ENCODE measurements at places on chromosomes 4 and X.

DNA sequence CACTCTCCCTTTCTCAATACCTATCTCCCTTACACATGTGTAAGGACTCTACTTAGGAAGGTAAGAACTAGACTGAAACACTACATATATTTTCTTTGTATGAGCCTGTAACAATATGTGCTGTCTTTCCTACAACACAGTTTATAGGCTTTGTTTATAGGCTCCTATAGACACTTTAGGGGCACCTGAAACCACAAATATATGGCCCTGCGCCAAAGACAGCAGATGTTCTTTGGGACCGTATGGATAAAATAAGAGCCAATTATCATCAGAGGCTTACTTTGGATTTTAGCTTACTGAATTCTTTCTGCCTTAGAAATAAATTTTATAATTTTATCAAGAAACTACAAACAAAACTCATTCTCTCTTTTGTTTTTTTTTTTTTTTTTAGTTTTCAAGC lies 16.6 kb upstream of the CXCL3 start:
- no peak for DNase-seq
- H3K4me1 ChIP-seq, result no peaks in the 10 kb centered on the region
- no peaks in the 10 kb centered on the region for H3K27me3 ChIP-seq

DNA sequence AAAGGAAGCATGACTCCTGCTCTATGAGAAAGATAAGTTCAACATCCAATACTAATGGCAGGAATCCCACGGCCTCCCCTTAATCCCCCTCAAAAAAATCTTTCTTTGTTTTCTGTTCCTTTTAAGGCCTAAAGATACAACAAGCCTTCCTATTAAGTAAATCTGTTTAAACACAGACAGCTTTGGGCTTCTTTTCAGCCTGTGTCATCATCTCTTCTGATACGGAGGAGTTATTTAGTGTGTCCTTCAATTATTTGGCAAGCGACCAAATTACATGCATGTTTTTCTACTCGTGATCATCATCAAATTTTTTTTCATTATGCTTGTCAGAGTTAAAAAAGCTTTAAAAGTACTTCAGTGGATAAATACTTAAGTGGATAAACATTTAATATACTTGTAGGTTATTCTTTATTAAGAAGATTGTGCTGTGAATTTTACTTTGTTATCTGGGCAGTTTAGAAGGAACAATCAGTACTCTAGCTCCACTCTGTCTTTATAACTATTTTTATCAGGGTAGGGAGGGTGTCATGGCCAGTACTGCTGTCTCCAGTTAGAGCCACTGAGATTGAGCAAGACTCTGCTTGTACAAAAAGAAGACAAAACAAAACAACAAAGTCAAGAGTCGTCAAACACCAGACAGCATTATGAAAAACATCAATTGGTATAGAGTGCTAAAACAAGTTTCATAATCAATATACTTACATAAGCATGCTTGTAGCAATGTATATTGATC lies 210.7 kb downstream of the PRR32 start:
- no peaks in the 10 kb centered on the region for H3K36me3 ChIP-seq
- no peak overlapping the region for H3K4me3 ChIP-seq
- H3K27me3 ChIP-seq, result no peaks in the 10 kb centered on the region
- H3K27ac ChIP-seq, result no peak overlapping the region
- DNase-seq, result no peak

DNA sequence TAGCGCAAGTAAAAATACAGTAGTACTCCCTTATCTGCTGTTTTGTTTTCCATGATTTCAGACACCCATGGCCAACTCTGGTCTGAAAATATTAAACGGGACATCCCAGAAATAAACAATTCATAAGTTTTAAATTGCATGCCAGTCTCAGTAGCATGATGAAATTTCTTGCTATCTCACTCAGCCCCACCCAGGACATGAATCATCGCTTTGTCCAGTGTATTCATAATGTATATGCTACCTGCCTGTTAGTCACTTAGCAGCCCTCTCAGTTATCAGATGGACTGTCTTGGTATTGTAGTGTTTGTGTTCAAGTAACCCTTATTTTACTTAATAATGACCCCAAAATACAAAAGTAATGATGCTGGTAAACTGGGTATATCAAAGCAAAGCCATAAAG lies 158.2 kb upstream of the DDIT4L start:
- H3K4me3 ChIP-seq, result no peak overlapping the region
- DNase-seq, result no peak
- no peaks in the 10 kb centered on the region for H3K4me1 ChIP-seq
- H3K27ac ChIP-seq, result no peak overlapping the region
- no peaks in the 10 kb centered on the region for H3K36me3 ChIP-seq

DNA sequence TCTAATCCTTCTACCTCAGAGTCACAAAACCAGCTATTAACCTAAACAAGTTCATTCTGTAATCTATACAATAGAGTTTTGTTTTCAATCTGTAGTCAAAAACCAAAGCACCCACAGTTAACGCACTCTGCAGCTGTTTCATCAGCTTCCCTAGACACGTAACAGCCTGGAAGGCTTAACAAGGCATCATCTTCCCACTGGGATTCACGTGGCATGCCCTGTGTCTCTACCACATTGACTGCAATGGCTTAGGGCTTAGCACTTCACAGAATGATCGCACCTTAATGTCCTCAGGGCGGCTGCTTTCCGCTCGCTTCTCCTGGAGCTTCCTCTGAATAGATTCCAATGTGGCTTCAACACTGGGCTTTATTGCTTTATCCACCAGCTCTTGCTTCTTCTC lies 49.7 kb upstream of the NAP1L5 start:
- H3K4me1 ChIP-seq, result no peaks in the 10 kb centered on the region
- DNase-seq, result no peak
- H3K36me3 ChIP-seq, result peaks cover 23% of the 10 kb centered on the region
- H3K4me3 ChIP-seq, result no peak overlapping the region
- H3K27ac ChIP-seq, result no peak overlapping the region

DNA sequence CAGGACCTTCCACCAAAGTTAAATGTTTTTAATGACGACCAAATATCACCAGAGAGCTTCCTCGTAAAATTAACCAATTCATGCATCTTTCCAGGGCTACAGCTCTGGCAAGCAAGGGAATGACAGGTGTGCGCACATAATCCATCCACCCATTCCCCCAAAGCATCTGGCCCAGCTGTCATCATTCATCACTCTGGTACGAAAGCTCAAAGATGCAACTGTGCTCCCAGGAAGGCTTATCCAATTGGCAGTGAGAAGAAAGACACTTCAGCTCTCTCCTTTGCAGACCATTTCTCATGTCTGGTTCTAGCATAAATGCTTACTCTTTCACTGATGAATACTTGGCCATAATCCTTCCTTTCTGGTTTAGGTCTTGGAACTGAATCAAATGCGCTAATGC lies 139.2 kb downstream of the NSUN7 start:
- no peak overlapping the region for H3K4me3 ChIP-seq
- no peaks in the 10 kb centered on the region for H3K36me3 ChIP-seq
- H3K27ac ChIP-seq, result no peak overlapping the region
- no peaks in the 10 kb centered on the region for H3K4me1 ChIP-seq

DNA sequence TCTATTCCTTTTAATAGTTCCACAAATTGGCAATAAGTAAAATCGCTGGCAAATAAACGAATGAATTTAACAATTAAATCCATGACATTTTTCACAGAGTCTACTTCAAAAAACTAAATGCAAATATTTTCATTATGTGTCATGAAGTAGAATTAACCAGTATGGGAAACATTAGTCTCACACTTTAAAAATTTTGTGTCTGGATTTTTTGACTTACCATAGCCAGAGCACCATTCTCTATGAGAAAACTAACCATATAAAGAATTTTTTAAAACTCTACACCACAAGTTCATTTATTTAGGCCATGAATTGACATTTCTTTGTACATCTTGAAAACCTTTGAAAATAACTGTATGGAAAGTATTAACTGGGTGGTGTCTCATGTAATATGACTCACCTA lies 41.2 kb downstream of the PRDM5 start:
- DNase-seq, result no peak
- H3K4me3 ChIP-seq, result no peak overlapping the region
- no peak overlapping the region for H3K27ac ChIP-seq
- H3K4me1 ChIP-seq, result no peaks in the 10 kb centered on the region
- H3K36me3 ChIP-seq, result no peaks in the 10 kb centered on the region

DNA sequence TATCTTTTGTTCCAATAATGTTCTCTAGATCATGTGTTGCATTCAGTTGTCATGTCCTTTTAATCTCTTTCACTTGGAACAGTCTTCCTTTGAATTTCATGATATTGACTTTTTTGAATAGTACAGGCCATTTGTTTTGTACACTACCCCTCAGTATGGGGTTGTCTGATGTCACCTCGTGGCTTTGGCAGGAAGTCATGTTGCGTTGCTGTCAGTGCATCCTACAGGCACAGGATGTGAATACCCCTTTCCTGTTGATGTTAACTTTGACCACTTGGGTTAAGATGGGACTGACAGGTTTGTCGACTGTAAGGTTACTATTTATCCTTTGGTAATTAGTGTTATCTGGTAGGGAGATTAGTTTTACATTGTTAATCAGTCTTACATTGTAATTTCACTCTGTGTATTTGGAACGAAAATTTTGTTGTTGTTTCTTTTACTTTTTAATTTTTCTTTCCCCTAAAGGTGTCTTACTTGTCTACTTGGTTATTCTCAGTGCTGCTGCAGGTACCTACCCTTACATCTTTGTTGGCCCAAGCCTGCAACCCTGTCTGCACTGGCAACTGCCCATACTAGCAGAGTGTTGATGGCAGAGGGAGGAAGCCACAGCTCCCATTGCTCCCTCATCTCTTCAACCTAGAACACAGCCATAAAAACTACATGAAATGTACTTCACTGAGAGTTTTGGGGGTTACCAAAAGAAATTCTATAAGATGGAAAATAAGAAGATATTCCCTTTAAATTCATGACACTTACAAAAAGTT lies 14.7 kb upstream of the ATP8A1 start:
- no peak for DNase-seq
- H3K36me3 ChIP-seq, result no peaks in the 10 kb centered on the region
- no peak overlapping the region for H3K4me3 ChIP-seq
- peaks cover 10% of the 10 kb centered on the region for H3K4me1 ChIP-seq

DNA sequence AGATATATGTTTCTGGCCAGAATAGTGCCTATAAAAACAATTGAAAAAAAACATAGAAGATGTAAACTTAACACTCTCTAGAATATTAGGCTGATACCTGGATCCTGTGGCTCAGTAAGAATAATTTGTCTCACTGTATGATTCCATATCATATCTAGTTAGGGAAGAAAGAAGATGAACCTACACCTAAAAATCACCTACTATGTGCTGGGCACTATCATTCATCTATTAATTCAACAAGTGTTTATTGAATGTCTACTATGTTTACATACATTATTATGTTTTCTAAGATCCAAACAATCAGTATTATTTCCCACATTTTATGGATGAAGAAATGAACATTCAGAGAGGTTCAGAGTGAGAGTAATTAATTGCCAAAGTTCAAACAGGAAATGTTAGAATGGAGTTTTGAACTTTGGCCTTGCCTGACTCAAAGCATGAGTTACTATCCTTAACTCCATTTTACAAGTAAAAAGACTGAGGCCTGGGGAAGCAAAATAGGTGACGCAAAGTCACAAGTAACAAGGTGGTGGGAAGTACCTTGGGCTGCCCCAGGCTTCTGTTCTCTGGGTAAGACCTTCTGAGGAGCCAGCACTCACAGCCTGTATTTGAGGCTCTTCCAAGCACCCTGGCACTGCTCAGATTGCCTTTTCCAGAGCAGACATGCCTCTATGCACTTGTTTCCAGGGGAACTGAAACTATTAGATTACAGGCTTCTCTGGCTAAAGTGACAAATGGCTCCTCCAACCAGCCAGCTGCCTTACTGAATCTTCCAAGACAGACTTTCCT lies 111.1 kb upstream of the ACSL4 start:
- no peak for DNase-seq
- H3K27me3 ChIP-seq, result no peaks in the 10 kb centered on the region
- H3K27ac ChIP-seq, result no peak overlapping the region

DNA sequence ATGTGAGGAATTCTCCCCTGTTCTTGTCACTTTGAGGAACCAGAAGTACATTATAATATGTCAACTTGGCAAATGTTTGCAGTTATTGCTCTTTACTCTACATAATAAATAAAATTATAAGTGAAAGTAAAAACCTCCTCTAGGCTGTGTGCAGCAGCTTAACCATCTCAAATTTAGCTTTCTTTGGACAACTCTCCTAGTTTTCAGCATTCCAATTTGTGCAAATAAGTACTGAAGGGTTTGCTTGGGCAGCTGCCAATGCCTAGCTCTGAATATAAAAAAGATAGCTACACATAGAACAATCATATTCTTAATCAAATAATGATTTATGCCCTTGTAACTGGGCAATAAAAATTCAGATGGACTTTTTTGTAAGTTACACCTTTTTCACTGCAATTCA lies 82.5 kb downstream of the GASK1B start:
- no peak overlapping the region for H3K4me3 ChIP-seq
- no peaks in the 10 kb centered on the region for H3K27me3 ChIP-seq
- no peaks in the 10 kb centered on the region for H3K36me3 ChIP-seq
- no peaks in the 10 kb centered on the region for H3K4me1 ChIP-seq

DNA sequence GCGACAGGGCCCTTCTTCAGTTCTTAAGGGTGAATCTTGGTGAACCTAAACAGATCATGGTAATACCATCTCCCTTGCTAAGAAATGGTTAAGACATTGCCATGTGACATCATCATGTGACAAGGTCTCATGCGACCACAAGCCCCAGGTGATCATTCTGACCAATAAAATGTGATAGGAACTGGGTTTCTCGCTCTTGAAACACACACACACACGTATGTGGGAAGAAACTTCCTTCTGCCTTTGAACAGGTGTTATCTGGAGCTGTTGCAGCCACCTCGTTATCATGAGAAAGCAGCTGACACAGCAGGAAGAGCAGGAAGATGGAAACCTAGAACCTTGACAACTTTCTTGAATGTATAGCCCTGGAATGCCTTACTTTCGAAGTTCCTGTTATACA lies 10.2 kb downstream of the SOD3 start:
- H3K4me3 ChIP-seq, result no peak overlapping the region
- H3K27me3 ChIP-seq, result peaks cover 4% of the 10 kb centered on the region
- no peak for DNase-seq
- H3K36me3 ChIP-seq, result no peaks in the 10 kb centered on the region
- no peak overlapping the region for H3K27ac ChIP-seq

- H3K36me3 ChIP-seq, result no peaks in the 10 kb centered on the region
- H3K4me3 ChIP-seq, result no peak overlapping the region
- DNase-seq, result no peak
- no peak overlapping the region for H3K27ac ChIP-seq
- no peaks in the 10 kb centered on the region for H3K27me3 ChIP-seq
- no peaks in the 10 kb centered on the region for H3K4me1 ChIP-seq
These were observed 51.2 kb downstream of the SMARCA1 start for GRCh38 chrX:129472116-129472515.

GRCh38 chr4:189084671-189085070 lies 856.0 kb upstream of the FRG1 start:
- no peaks in the 10 kb centered on the region for H3K27me3 ChIP-seq
- no peaks in the 10 kb centered on the region for H3K36me3 ChIP-seq
- H3K27ac ChIP-seq, result no peak overlapping the region
- no peaks in the 10 kb centered on the region for H3K4me1 ChIP-seq
- no peak overlapping the region for H3K4me3 ChIP-seq

- H3K4me1 ChIP-seq, result no peaks in the 10 kb centered on the region
- DNase-seq, result no peak
- H3K36me3 ChIP-seq, result no peaks in the 10 kb centered on the region
- no peak overlapping the region for H3K4me3 ChIP-seq
- H3K27ac ChIP-seq, result no peak overlapping the region
- no peaks in the 10 kb centered on the region for H3K27me3 ChIP-seq
These were observed 63.5 kb downstream of the ANAPC4 start for GRCh38 chr4:25440478-25441030.
